ENCODE measurements at places on chromosomes 2 and 18.

- DNase-seq: no peak
Observed at GRCh38 chr2:226447338-226448300, 352.0 kb downstream of the IRS1 start.

DNA sequence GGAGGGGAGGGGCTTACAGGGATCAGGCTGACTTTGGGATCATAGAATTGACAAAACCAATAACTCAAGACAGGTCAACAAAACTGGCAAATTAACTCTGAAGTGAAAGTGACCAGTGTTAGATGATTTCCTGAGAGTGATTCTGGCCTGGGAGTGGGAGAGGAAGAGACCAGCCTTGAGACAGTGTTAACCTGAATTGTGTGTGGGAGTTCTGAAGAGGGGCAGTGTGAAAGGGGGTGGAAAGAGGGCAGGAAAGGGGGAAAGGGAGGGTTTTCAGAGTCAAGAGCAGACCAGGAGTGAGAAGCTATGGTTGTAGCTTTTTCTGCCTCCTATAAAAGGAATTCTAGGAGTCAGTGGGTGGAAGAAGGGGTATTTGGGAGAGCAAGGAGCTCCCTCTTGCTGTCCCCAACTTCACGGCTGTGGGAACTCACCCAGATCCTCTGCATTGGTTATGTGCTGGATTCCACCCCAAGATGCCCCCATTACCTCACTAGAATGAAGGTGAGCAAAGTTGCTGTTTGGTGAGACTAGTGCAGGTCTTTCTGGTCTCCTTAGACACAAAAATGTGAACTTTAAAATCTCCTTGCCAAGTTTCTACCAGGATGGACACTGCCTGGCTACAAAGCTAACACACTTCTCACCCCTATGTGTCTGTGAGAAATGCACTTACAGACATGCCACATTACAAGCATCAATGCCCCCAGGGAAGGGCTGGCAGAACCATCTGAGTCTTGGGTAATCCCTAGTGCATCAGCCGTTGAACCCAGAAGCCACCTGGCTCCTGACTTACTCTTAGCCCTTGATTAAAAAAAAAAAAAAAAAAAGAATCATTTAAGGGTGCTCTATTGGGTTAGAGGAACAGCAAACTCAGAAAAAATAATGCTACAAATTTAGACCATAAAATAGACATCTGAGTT, 61.6 kb downstream of the BMP10 start:
- no peak for DNase-seq

GRCh38 chr2:179432751-179433150, 168.1 kb upstream of the SESTD1 start:
- no peak for DNase-seq

DNA sequence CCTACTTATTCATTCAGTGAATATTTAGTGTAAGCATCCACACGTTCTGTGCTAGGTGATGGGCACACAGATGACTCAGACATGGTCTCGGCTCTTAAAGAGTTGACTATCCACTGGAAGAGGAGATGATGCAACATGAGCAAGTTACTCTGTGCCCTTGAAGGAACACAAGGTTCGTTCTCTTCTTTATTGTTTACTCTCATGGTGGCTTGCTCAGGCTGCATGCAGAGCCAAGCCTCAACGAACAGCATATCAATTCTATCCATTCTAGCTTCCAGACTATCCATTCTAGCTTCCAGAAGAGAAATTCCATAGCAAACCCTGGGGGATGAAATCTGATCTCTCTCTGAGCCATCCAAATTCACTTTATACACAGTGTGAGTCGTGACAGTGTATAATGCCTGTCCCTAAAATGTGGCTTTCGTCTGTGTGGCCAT, 68.1 kb upstream of the CTAGE1 start:
- DNase-seq: no peak

- DNase-seq: no peak
Observed at GRCh38 chr2:20597860-20598183, 53.1 kb downstream of the HS1BP3 start.

DNA sequence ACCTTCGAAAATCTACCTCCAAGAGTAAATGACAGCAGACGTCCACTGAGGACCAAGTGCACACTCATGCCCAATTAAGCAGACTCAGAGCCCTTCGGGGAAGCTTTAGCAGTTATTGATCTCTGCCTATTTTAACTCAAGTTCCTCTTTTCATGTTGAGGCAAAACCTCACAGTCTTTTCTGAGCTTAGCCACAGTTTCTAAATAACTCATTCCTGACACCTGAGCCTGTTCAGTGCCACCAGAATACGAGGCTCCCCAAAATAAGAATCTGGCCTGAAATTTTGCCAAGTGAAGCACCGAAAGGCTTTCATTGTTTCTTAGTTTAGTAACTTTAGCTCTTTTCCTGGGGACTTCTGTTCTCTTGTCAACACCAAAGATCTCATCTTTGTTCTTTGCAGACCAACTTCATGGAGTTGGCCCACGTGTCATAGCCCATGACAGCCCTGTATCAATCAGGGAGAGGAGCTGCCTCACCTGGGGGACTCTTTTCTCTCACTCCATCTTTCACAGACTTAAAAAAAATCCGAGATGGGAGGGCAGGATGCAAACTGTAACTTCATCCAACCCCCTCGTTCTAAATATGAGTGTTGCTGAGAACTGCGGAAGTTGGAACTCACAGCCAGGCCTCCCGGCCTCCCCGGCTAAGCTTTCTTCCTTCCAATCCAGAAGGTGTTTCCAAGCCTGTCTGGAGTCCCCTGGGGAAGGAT, 22.2 kb downstream of the INPP5D start:
- no peak for DNase-seq

- DNase-seq: no peak
Observed at GRCh38 chr2:207122651-207123334, 43.0 kb downstream of the KLF7 start.

DNA sequence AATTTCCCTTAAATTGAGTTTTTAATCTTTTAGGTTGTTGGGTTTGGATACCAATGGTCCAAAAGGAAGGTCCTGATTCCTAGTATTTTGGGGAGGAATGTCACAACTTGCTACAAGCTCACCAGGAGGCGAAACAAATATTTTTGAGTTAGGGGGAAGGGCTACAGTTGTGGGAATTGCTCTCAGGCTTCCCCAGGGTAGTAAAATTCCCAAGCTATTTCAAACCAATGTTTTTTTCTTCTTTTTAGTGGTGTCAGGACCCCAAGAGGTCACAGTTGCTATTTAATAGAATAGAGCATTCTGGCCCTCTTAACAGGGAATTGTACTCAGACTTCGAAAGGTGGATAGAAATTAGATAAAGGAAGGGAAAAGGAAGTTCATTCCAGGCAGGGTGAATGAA, 68.5 kb upstream of the ST3GAL5 start:
- DNase-seq: no peak

- DNase-seq: no peak
Observed at GRCh38 chr2:76567478-76567877, 856.8 kb upstream of the GCFC2 start.

- DNase-seq: no peak
Observed at GRCh38 chr2:67374481-67374880, 22.7 kb upstream of the ETAA1 start.

GRCh38 chr2:224577541-224577940, 7.6 kb downstream of the CUL3 start:
- no peak for DNase-seq

DNA sequence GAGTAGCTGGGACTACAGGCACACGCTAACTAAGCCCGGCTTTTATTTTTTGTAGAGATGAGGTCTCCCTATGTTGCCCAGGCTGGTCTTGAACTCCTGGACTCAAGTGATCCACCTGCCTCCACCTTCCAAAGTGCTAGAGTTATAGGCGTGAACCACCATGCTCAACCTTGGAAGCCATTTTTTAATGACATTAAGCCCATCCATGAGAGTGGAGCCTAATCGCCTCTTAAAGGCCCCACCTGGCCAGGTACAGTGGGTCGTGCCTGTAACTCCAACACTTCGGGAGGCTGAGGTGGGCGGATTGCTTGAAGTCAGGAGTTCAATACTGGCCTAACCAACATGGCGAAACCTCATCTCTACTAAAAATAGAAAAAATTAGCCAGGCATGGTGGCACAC, 41.6 kb upstream of the TFCP2L1 start:
- no peak for DNase-seq

DNA sequence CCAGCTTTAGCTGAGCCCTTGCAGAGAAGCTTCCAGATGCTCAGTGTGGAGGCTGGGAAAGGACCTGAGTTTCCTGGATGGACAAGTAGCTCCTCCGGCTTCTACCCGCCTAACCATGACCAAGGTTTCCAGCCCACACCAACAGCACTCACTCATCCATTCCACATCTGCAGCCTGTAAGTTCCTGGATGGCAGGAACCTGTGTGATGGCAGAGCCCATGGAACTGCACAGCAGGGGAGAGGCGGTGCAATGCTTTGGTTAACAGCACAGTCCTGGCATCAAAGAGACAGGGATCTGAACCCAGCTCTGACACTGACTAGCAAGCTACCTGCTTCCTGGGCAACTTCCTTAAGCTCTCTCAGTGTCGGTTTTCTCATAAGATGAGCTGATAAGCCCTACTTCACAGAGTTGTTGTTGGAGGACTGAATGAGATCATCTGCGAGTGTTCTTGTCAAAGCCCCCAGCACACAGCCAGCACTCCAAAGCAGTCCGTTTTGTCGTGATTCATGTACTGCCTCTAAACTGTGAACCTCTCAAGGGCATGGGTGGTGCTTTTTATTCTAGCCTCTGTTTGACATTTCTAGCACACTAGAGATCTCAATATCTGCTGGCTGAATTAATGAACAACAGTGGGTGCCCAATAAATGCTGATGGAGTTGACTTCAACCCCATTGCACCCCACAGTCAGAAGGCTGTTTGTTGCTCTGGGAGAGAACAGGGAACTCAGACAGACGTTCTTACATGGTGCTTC, 41.6 kb upstream of the OTOF start:
- DNase-seq: no peak

- no peak for DNase-seq
Observed at GRCh38 chr2:74001781-74002504, 17.2 kb downstream of the TET3 start.

DNA sequence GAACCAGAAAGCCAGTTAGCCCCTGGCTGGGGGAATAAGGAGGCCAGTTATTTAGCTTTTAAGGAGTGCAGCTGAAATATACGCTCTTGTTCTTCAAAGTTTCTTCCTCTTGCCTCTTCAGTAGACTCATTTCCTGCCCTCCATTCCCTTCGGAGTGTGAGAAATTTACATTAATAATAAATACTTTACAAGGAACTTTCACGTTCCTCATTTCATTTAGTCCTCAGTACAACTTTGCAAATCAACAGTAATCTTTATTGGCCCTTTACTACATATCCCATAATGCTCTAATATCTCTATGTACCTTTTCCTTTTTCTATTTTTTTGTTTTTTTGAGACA, 15.6 kb downstream of the PLCD4 start:
- no peak for DNase-seq

- no peak for DNase-seq
Observed at GRCh38 chr2:183898641-183899040, 699.7 kb upstream of the ZNF804A start.

- DNase-seq: no peak
Observed at GRCh38 chr2:225270861-225271260, 128.6 kb upstream of the NYAP2 start.

DNA sequence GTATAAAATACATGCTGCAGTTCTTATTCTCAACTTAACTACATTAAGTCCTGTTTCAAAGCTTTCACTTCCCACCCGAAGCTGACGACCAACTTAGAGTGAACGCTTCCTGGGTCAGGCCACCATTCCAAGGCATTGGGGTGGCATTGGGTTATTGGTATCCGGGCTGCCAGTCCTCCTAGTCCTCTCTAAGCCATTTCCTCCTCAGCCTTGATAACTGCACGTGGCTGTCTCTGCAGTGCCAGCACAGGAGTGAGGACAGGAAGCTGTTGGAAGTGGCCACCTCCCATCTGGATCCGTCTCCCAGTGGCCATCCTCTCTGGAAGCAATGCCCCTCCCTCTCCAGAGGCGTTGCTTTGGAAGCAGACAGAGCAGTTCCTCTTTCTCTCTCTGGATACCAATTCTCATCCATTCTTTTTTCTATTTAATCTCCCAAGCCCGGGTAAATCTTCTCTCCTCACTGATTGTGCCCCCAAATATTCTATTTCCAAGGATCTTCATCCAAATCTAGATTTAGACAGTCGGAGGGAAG, 354.7 kb downstream of the EIPR1 start:
- DNase-seq: no peak

Data from left lung (tissue), 14 donors.